ENCODE measurements at places on chromosomes 7 and 10.
A peak's percentile ranks its signal among the peaks of the same experiment; 100 is the strongest.

DNA sequence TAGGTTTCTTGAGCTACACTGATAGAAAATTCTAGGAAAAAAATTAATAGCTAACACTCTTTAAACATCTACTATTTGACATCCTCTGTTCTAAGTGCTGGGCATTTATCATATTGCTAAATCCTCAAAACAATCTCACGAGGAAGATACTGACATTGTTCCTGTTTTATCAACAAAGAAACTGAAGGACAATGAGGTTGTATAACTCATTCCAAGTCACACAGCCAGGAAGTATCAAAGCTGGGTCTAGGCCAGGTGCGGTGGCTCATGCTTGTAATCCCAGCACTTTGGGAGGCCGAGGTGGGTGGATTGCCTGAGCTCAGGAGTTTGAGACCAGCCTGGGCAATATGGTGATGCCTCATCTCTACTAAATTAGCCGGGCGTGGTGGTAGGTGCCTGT, 51.6 kb upstream of the IL6 start:
- no peak for DNase-seq

DNA sequence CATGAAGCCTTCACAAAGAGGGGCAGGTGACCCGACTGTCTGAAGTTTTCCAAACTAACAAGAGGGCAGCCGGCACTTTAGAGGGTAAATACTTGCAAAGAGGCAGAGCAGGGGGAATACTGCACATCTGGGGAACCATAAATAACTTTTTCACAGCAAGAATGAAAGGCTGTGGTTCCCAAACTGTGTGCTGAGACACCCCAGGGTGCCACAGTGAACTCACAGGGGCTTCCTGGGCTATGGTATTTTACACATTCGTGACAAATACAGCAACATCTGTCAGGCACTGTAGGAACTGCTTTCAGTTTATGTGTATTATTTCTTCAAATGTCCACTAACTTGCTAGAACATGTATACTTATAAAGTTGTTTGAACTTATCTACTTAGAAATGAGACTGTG, 67.2 kb downstream of the TBXAS1 start:
- no peak for DNase-seq

DNA sequence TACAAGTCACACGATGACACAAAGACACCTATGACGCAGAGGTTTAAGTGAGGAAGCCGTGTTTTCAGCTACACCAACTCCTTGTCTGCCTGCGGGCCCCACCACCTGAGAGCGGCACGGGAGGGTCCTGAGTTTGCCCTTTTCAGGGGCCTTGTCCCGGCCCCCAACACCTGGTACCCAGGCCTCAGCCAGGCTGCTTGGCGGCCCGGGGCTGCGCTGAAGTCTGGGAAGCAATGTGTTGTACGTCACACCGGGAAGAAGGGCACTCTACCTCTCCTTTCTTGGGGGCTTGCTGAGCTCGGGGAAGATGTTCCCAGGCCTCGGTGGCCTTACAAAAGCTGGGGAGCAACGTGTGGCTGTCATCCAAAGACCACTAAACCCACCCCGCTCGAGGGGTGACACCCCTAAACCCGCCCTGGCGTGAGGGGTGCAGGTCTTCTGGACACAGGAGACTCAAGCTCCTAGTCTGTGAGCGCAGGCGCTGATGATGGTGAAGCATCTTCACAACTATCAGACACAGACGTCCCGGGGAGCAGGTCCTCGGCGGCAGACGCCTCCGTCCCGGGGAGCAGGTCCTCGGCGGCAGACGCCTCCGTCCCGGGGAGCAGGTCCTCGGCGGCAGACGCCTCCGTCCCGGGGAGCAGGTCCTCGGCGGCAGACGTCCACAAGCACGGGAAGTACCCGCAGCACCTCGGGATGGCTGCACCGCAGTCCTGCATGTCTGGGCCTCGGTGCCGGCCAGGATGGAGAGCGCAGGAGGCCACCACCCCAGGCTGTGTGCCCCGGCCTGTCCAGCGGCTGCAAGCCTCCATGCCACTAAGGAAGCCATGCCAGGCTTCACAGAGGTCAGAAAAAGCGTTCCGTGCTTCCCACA, 15.4 kb downstream of the CFAP46 start:
- DNase-seq: no peak

GRCh38 chr7:38846280-38846679, 62.7 kb downstream of the VPS41 start:
- no peak for DNase-seq

GRCh38 chr7:10646194-10646593, 327.5 kb upstream of the PHF14 start:
- no peak for DNase-seq

- DNase-seq: no peak
Measured at GRCh38 chr7:34298492-34299013, 359.5 kb upstream of the NPSR1 start.

- DNase-seq: peak; percentile 73
Measured at GRCh38 chr7:5396999-5397663, 26.5 kb downstream of the TNRC18 start.

- no peak for DNase-seq
Measured at GRCh38 chr10:68501691-68502090, 25.6 kb downstream of the SLC25A16 start.

DNA sequence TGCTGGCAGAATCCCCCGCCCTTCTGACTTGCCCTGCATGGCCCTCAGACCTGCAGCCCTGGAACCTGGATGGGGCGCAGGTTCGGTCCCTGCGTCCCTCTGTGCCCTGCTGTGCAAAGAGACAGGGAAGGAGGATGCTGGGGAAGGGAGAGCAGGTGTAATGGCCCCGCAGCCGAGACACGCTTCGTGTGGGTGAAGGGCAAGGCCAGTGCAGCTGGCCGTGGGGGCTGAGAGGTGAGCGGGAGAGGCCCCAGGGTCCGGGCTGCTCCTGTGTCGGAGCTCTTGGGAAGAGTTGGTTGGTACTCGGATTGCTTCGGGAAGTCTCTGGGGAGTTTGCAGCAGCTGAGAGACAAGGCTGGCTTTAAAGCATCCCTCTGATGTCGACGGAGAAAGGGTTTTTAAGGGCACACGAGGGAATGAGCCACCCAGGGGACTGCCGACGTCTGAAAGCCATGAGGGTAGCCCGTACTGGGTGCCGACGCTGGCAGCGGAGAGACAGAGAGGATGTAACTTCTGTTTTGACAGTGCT, 6.5 kb downstream of the ELFN1 start:
- no peak for DNase-seq

DNA sequence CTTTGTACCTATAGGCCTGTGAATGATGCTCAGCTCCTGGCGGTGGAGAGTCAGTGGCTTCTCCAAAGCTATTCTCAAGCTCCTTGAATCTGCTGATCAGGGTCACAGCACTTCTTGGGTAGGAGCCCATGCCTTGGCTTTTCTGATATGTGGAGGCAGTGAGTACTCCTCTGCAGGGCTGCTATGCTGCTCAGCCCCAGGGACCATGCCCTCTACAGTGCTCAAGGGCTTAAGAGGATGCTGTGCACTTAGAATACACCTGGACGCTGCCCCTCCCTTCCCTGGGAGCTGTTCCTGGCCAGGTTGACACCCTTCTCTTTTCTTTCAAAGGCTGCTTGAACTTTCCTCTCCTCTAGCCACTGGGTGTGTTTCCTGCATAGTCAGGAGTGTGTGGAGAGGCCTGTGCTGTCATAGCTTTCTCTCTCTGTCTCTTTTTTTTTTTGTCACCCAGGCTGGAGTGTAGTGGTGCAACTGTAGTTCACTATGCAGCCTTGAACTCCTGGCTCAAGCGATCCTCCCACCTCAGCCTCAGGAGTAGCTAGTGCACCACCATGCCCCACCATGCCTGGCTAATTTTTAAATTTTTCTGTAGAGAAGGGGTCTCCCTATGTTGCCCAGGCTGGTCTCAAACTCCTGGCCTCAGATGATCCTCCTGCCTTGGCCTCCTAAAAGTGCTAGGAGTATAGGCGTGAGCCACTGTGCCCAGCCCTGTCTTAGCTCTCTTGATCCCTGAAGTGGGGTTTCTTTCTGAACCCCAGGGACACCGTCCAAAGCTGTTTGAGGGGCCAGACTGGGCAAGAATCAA, 113.9 kb downstream of the KIF20B start:
- DNase-seq: no peak

- DNase-seq: no peak
Measured at GRCh38 chr10:52351914-52352330, 37.8 kb downstream of the DKK1 start.

DNA sequence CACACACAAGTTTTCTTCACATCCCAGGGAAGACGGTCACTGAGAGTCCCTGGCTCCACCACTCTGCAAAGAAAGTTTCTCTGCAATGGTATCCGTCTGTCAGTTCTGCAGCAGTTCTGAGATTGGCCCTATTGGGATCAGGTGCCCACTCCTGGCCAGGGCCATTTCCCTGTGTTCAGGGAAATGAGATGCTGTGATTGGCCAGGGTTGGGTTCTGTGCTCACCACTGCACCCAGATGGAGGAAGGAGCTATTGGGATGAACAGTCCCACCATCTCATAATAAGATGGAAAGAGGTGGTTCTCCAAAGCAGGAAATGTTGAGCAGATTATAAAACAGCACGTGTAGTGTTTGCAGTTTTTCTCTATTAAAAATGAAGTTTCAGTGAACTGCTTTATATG, 13.3 kb upstream of the PIP4K2A start:
- DNase-seq: no peak

GRCh38 chr7:106797937-106798336, 67.1 kb upstream of the PIK3CG start:
- no peak for DNase-seq

DNA sequence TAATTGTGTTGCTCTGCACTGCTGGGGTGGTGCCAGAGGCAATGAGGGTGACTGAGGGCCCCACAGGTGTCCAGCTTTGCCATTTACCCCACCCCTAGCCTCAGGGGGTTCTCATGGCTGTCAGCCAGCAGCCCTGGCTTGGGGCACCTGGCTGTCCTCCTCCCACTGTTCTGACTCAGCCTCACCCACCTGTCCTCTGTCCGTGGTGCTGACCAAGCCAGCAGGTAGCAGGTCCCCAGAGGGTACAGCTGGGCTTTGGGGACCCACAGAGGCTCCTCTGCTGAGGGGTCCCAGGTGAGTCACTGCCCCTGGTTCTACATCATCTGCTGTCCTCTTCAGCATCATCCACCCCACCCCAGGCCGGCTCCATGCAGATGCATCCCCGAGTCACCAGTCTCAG, 32.2 kb upstream of the ZNF716 start:
- no peak for DNase-seq

- no peak for DNase-seq
Measured at GRCh38 chr10:34677591-34677990, 137.5 kb downstream of the PARD3 start.

DNA sequence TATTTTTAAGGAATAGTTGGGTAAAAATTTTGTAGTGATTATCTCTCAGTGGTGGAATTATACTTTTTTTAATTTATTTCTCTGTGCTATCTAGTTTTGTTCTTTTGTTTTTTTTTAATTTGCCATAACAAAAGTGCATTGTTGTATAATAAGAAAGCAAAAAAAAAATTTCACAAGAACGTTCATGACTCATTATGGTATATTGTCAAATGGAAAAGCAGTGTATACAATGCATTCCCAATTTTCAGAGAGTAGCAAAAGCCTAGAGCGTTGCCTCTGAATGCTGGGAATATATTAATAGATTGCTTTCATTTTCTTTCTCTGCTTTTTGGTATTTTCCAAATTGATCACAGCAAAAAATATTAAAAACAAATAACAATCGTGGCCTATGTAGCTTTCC, 46.3 kb upstream of the GPAM start:
- DNase-seq: no peak

DNA sequence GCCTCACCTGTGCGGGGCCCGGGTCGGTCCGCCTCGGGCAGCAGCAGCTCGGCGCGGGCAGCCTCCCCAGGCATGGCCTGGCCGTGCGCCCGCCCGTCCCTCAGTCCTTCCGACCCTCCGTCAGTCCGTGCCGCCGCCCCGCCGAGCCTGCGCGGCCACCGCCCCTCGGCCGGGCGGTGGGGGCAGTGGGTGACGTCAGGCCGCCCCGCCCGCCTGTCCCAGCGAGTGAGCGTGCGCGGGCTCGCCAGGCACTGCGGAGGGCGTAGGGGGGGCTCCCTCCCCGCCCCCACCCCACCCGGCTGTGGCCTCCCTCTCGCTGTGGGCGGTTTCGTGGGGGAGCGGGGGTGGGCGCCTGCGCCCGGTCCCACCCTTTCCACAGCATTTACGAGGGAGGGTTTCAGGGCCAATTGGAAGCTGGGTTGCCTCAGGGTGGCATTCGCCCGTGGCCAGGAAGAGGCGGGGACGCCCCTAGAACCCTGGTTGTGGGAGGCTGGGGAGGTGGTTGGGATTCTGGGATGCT, at the start of gene NACAD:
TSS of gene NACAD (minus strand) at position 149 of the 520 bp plus-strand sequence. CDS start at position 74, 75 bp downstream.
- DNase-seq: peak; percentile 15

- no peak for DNase-seq
Measured at GRCh38 chr10:69401416-69401815, 15.3 kb downstream of the TACR2 start.

DNA sequence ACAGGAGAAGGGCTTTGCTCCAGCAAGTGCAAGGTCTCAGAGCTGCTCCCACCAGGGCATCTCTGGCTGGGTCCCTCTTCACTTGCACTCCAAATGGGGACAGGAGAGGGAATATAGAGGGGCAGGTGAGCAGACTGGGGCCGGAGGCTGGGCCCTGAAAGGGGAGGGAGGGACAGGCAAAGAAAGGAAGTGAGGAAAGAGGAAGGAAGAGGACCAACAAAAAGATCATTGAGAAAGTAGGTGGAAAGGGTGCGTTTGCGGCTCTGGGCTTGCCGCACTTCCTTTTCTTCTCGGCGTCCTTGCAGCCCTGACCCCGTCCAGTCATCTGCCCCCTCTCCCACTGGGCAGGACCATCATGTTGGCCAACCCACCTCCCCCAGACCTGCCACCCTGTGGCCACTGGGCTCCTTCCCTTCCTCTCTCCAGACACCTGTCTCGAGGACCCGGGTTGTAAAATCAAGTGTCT, 14.0 kb downstream of the ITPRIP start:
- no peak for DNase-seq

- no peak for DNase-seq
Measured at GRCh38 chr7:135888740-135889139, 88.4 kb downstream of the MTPN start.

- no peak for DNase-seq
Measured at GRCh38 chr7:56105508-56105907, 768 bp downstream of the CHCHD2 start.

DNA sequence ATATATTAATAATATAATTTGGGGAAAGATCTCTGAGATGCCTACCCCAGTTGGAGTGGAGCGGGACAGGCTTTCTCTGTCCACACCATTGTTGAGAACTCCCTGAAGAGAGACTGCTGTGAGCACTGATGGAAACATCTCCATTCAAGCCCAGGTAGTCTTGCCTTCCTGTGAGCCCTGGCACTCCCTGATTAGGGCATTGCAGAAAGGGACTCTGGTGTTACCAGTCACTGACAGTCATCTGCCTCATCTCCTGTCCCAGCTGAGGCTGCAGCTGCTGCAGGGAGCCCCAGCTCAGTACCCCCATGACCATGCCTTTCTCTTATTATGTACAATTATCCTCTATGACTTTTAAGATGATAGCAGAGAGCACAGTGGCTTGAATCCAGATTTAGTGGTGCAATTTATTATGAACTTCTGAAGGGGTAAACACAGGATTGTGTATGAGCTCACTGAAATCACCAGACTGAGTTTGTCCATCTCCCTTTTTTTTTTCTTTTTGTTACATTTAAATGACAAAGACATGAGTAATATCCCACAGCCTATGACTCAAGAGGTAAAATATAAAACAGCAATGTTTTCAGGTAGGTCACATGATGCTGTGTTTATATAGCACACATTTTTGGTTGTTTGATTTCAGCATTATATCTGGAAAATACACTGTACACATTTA, 236.9 kb downstream of the SLC25A13 start:
- no peak for DNase-seq

GRCh38 chr7:29415215-29415614, 148.4 kb upstream of the PRR15 start:
- no peak for DNase-seq

Data from stimulated activated CD4-positive, alpha-beta T cell treated with anti-CD3 and anti-CD28 coated beads, Interleukin-4, amount 100 ng/mL, for 4 hours (primary cell).